Frontal cortex (tissue), 4 donors: ENCODE measurements at places on chromosomes 1 and 21. TPM values are rescaled to one million over a fixed set of nuclear protein-coding genes. Genes with fewer than 3 reads are reported as not detected.

Gene RWDD3
- total RNA-seq: 15.9 TPM

Gene HHIPL2
- total RNA-seq: 0.82 TPM

Gene TARDBP
- 101 TPM for total RNA-seq

Gene NBPF6
- total RNA-seq: not detected

Gene RNU5D-1
- not detected for total RNA-seq

Gene NES
- 43.2 TPM for total RNA-seq

Gene SELENBP1
- 6.5 TPM for total RNA-seq

Gene FAM78B
- total RNA-seq: 4.1 TPM

Gene KRTAP12-2
- total RNA-seq: not detected

Gene ATXN7L2
- 4.9 TPM for total RNA-seq

Gene KLHDC7A
- under 0.01 TPM for total RNA-seq

Gene CR1
- total RNA-seq: 0.41 TPM

Gene IFNAR2
- total RNA-seq: 15.1 TPM

Gene DR1
- total RNA-seq: 22.4 TPM

Gene KIAA0319L
- total RNA-seq: 34.2 TPM

Gene SEC16B
- not detected for total RNA-seq

Gene CRYBG2
- 0.41 TPM for total RNA-seq

Gene NR1I3
- total RNA-seq: not detected

Gene CSF1
- 1.6 TPM for total RNA-seq

Gene LRRC8D
- 31.4 TPM for total RNA-seq

Gene FCGR3A
- total RNA-seq: 2.9 TPM

Gene S100A1
- total RNA-seq: 1.2 TPM

Gene PPIAL4G
- 0.41 TPM for total RNA-seq

Gene S100A7
- not detected for total RNA-seq

Gene FCRL6
- total RNA-seq: not detected

Gene DNAI4
- total RNA-seq: 42.4 TPM

Gene GPR3
- 0.41 TPM for total RNA-seq

Gene GJA9
- not detected for total RNA-seq

Gene LMNA
- total RNA-seq: 14.3 TPM

Gene PALMD
- total RNA-seq: 40.8 TPM

Gene NPHP4
- 8.2 TPM for total RNA-seq

Gene NUDT4B
- 15.9 TPM for total RNA-seq

Gene CD160
- total RNA-seq: not detected

Gene ZNHIT6
- 11.4 TPM for total RNA-seq

Gene RAP1GAP
- total RNA-seq: 18.8 TPM

Gene OR6N1
- total RNA-seq: not detected

Gene C1orf116
- total RNA-seq: not detected

Gene PADI2
- total RNA-seq: 0.41 TPM
